ENCODE measurements at places on chromosomes 3 and 15. TPM values are rescaled to one million over a fixed set of nuclear protein-coding genes. Genes with fewer than 3 reads are reported as not detected.

POLQ gene
- 22.2 TPM for total RNA-seq

SLC22A13 gene
- total RNA-seq = 0.73 TPM

SORD gene
- total RNA-seq = 119 TPM

HES1 gene
- total RNA-seq = 906 TPM

SPTSSB gene
- total RNA-seq = 78.0 TPM

ANKUB1 gene
- not detected for total RNA-seq

GOLGA6L4 gene
- total RNA-seq = 0.73 TPM

CYP19A1 gene
- not detected for total RNA-seq

UBE3A gene
- 59.5 TPM for total RNA-seq

THBS1 gene
- 374 TPM for total RNA-seq

ECE2 gene
- not detected for total RNA-seq

C15orf39 gene
- 23.8 TPM for total RNA-seq

SPESP1 gene
- total RNA-seq = not detected

FANCD2OS gene
- not detected for total RNA-seq

WDR49 gene
- total RNA-seq = not detected

HYAL1 gene
- 0.23 TPM for total RNA-seq

GPR176 gene
- 27.8 TPM for total RNA-seq

A4GNT gene
- total RNA-seq = not detected

TFDP2 gene
- 49.1 TPM for total RNA-seq

XCR1 gene
- total RNA-seq = not detected

PLA2G4E gene
- not detected for total RNA-seq

PLSCR4 gene
- 0.69 TPM for total RNA-seq

ARL6 gene
- total RNA-seq = 3.2 TPM

IL5RA gene
- total RNA-seq = not detected

DLL4 gene
- total RNA-seq = 2.2 TPM

MESP1 gene
- 32.9 TPM for total RNA-seq

RFTN1 gene
- total RNA-seq = 12.3 TPM

HRG gene
- not detected for total RNA-seq

GHSR gene
- total RNA-seq = not detected

PTPN23 gene
- total RNA-seq = 22.3 TPM

GOLGA6A gene
- not detected for total RNA-seq

TNNC1 gene
- 4.9 TPM for total RNA-seq

ZNF620 gene
- total RNA-seq = 2.5 TPM

TKT gene
- total RNA-seq = 380 TPM

SLC12A1 gene
- total RNA-seq = not detected

LACTB gene
- total RNA-seq = 11.2 TPM

FAM107A gene
- total RNA-seq = 0.29 TPM

TGM5 gene
- not detected for total RNA-seq

IMPG2 gene
- total RNA-seq = 0.17 TPM

SEMA3F gene
- total RNA-seq = 47.3 TPM

CHRD gene
- total RNA-seq = not detected

MOBP gene
- not detected for total RNA-seq

GALNT15 gene
- total RNA-seq = not detected

LRRC2 gene
- total RNA-seq = 0.26 TPM

TMCO5A gene
- total RNA-seq = not detected

RCCD1 gene
- total RNA-seq = 9.2 TPM

GOLGA8G gene
- not detected for total RNA-seq

DOCK3 gene
- total RNA-seq = under 0.01 TPM

TRIM42 gene
- not detected for total RNA-seq

RAMAC gene
- total RNA-seq = 43.8 TPM

BHLHE40 gene
- total RNA-seq = 255 TPM

CD96 gene
- not detected for total RNA-seq

TEX264 gene
- total RNA-seq = 88.1 TPM

APBA2 gene
- total RNA-seq = 61.7 TPM

Measured in PC-3 (cell line).